Stimulated activated CD8-positive, alpha-beta memory T cell treated with anti-CD3 and anti-CD28 coated beads, Interleukin-12 subunit alpha, Interleukin-12 subunit beta, amount 100 ng/mL, for 1 hour (primary cell): ENCODE measurements at places on chromosomes 1 and 21.

- DNase-seq, result no peak
Measured at GRCh38 chr1:41622859-41623732, 138.6 kb upstream of the EDN2 start.

GRCh38 chr1:115168026-115168425, 78.7 kb upstream of the TSPAN2 start:
- no peak for DNase-seq

- DNase-seq, result no peak
Measured at GRCh38 chr1:83632906-83633305, 366.0 kb downstream of the TTLL7 start.

GRCh38 chr21:45306832-45307571, 19.3 kb upstream of the POFUT2 start:
- no peak for DNase-seq

DNA sequence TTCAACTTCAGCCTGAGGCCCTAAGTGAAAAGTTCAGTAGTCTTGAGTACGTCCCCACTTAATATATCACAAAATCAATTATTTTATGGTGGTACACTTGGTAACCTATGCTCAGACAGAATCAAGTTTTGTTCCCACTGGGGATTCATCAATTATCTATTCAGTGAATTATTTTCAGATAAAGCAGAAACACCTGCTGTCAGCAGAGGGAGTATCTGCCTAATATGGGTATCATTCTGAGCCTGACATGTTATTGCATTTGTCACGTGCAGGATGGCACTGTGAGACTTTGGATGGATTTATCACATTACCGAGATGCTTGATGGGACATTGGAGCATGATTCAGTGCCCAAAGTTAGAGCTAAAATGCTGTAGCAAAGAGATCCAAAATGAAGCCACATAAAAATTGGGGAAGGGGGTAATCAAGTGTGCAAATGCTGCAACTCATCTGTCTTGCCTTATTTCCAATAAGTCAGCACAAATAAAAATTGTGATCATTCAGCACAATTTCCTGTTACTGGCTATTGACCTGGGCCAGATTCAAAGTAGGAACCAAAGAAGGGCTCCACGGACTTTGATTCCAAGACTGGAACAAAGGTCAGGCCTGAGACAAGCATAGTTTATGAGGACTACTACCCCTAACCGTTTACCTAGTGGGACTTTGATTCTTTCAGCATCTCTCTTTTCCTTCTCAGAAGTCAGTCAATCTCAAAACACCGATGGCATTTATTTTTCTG, 657.6 kb downstream of the LMO4 start:
- no peak for DNase-seq

- DNase-seq, result no peak
Measured at GRCh38 chr1:111723871-111724270, 15.3 kb downstream of the INKA2 start.

GRCh38 chr1:85368073-85368770, 91.8 kb upstream of the BCL10 start:
- DNase-seq, result no peak

DNA sequence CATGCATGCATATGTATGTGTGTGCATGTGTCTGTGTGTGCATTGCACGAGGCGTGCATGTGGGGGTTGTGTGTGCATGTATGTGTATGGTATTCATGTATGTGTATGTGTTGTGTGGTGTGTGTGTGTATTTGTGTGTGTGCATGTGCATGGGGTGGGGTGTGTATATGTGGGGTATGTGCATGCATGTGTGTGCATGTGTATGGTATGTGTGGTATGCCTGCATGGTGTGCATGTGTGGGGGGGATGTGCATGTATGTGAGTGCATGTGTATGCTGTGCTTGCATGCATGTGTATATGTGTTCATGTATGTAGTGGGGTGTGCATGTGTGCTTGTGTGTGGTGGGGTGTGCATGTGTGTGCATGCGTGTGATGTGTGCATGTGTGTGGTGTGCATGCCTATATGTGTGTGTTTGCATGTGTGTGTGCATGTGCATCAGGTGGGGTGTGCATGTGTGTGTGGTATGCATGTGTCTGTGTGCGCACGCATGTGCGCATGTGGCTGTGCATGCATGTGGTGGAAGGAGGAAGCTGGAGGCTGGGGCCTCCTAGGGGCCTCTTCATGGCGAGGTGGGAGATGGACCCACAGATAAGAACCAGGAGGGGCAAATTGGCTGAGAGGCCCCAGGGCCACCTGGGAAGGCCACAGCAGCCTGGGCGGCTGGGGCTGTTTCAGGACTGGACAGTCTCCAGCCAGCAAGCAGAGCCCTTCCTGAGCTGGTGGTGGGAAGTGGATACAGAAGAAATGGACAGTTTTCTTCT, 35.9 kb upstream of the ARF1 start:
- DNase-seq, result no peak

- no peak for DNase-seq
Measured at GRCh38 chr21:28738882-28739281, 253.8 kb downstream of the LTN1 start.

GRCh38 chr1:81446000-81446669, 354.6 kb upstream of the ADGRL2 start:
- DNase-seq, result no peak

DNA sequence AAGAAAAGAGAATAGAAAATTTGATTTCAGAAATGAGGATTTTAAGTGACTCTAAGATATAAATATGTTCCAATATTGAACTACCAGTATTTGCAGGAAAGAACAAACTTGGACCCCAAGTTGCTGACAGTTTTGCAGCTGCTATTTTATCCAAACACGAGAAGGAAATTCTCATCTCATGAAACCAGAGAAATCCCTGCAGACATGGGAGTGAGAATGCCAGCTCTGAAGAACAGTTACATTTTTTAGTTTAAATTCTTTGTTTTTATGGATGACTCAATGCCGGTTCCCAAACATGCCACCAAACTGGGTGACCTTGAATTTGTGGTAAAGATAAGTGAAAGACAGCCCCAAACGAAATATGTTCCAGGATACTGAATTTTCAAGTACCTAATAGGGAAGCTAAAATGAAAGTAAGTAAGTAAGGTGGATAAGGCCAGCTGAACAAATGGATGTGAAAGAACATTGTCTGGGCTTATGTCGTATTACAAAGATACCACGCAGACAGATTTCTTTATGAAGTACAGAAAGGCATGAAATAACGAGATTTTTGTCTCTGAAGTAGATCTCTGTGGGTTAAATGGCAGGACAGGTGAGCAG, 19.9 kb downstream of the TLR5 start:
- no peak for DNase-seq

- DNase-seq, result no peak
Measured at GRCh38 chr1:229124116-229124515, 146.8 kb upstream of the RAB4A start.

DNA sequence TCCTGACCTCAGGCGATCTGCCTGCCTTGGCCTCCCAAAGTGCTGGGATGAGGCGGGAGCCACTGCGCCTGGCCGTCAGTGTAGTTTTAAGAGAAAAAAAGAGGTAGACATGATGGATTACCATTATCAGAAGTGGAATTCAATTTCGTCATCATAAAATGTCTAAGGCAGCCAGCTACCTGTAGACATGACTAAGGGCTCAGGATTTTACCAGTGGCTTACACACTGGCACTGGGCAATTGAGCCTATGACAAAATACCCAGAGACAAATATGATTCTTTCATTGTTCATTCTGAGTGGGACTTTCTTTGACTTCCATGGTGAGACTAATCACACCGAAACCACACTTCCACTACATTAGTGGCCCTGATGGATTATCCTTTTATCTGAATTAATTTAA, 181.5 kb downstream of the GABPA start:
- DNase-seq, result no peak

DNA sequence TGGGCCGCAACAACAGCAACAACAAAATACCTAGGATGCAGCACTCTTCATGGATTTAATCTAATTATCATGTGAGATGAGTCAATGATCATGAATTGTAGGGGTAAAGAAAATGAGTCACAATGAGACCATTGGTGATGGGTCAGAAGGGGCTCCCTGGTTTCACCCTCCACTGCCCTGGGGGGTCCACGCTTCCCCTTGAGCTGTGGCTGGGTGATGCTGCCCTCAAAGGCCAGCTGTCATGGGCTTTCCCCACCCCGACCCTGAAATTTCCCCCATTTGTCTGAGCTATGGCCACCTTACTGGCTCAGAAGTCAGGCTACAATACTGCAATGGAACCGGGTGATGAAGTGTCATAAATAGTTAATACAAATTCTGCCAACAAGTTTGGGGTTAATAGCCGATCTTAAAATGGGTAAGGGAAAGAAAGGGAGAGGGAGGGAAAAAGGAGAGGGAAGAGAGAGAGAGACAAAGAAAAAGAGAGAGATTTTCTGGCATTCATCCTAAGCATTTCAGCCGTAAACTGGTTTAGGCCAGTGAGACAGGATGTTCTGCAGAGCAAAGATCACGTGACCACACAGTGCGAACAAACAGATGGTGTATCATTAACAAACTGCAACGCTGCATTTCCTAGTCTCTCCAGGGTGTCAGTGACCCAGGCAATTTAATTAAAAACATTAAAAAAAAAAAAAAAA, 143.4 kb upstream of the ERRFI1 start:
- peak; percentile 50 for DNase-seq

DNA sequence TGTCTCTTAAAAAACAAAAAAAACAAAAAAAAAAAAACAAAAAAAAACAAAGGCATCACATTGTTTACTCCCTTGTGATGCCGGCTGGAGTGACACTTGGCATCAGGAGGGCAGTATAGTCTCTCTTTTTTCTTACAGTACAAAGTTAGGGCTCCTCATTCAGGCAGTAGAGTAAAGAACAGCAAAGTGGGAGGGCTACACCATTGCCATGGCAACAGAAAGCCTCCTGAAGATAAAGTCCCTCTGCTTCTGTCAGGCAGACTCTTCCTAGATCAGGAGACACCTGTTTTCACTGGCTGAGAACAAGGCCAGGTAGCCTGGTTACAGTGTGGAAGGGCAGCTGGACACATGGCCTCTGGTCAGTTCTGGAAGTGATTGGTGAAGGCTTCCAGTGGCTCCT, 41.3 kb upstream of the RAB3GAP2 start:
- no peak for DNase-seq

GRCh38 chr1:6099787-6100765, 54.4 kb downstream of the KCNAB2 start:
- DNase-seq, result no peak

GRCh38 chr21:29080454-29080941, 7.0 kb upstream of the CCT8 start:
- no peak for DNase-seq

- DNase-seq, result no peak
Measured at GRCh38 chr1:48859456-48859855, 82.8 kb upstream of the BEND5 start.

GRCh38 chr1:103170609-103171008, 62.3 kb upstream of the COL11A1 start:
- no peak for DNase-seq

GRCh38 chr1:244353551-244354091, 98.1 kb downstream of the ADSS2 start:
- DNase-seq, result no peak

GRCh38 chr21:41439248-41439647, 13.2 kb downstream of the MX1 start:
- DNase-seq, result no peak

DNA sequence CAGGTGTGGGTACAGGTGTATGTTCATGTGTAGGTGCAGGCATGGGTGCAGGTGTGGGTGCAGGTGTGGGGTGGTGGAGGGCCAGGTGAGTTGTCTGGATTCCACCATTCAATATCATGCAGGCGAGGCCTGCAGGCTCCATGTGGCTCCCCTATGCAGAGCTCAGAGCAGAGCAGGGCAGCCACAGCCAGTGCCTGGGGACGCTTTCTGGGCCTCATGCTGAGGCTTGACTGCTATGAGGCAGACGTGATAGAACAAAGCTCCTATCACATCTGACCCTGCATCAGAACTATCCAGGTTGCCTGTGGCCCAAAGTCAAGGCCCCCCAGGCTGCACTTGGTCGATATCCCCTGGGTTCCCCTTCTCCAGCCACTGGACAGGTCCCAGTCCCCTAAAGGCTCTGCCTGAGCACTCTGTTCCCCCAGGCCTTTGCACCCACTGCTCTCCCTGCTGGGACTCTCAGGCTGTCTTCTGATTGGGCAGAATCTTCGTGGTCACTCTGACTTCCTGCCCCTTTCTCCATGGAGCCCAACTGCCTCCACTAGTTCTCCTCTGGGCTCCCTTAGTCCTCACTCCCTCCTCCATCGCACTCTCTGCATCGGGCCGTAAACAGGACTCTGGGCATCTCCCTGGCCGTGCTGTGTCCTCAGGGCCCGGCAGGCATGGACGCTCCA, 78.6 kb upstream of the ACTL8 start:
- no peak for DNase-seq

- no peak for DNase-seq
Measured at GRCh38 chr1:82321794-82322193, 521.1 kb downstream of the ADGRL2 start.

DNA sequence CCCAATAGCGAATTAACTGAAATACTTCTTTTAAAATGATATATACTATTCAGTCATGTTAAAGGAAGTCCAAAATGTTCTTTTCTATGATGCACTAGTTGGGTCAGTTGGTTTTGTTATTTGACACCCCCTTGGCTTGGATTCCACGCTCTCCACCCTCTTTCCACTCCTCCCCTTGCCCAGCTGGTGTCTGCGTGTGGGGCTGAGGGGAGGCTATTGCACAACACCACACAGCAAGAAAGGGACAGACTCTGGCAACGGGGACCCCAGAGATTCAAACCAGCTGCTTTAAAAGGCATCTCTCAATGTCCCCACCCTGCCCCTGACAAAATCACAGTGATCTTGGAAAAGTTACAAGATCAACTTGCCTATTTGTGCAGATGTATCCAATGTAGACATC, 394.3 kb downstream of the TGFB2 start:
- no peak for DNase-seq

DNA sequence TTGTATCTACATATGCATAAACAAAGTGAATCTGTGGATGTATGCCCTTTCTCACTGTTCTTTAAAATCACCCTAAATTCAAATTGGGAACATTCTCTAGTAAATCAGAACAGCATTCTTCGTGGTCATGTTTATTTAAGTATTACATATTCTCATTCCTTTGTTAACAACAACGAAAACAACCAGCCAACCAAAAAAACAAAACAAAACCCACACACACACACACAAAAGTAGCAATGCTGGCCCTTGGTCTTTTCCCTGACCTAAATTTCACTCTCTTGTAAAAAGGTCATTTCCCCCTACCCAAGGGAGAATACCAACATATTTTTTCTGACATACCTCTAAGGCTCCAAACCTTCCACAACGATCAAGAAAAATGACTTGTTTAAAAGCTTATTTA, 102.6 kb downstream of the NRIP1 start:
- no peak for DNase-seq

- no peak for DNase-seq
Measured at GRCh38 chr1:36709869-36710481, 227.3 kb upstream of the CSF3R start.

DNA sequence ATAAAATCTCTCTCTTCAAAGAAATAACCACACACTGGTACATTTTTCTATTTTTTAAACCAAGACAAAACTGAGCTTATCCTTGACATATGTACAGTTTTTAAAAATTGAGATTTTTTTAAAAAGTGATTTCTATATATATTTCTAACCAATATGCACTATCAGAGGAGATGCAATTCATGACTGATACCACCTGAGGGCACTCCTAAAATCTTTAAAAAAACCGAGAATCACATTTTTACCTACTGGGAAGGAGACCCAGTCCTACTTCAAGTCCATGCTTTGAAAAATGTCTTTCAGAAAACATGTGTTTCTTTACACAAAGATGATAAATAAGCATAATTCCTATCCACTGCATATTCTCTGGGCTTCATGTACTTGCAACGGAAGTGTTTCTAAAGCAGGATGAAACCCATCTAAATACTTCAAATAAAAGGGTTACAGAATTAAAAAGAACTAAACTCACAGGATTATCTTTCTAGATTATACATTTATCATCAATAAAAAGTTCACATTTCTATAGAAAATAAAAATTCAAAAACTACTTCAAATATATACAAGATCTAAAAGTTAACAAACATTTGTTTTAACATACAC, 98.6 kb downstream of the ENAH start:
- no peak for DNase-seq
